Activated CD8-positive, alpha-beta T cell treated with anti-CD3 and anti-CD28 coated beads for 36 hours (primary cell): ENCODE measurements at places on chromosomes 6 and 20. TPM values are rescaled to one million over a fixed set of nuclear protein-coding genes. Genes with fewer than 3 reads are reported as not detected.

- DNase-seq = no peak
- no peaks in the 10 kb centered on the region for H3K4me1 ChIP-seq
- no peaks in the 10 kb centered on the region for H3K36me3 ChIP-seq
- H3K4me3 ChIP-seq = no peak overlapping the region
- H3K27me3 ChIP-seq = no peaks in the 10 kb centered on the region
Observed at GRCh38 chr6:152404086-152404857, 232.9 kb downstream of the SYNE1 start.

GRCh38 chr6:112286500-112287144 lies 32.3 kb upstream of the LAMA4 start:
- DNase-seq = no peak
- no peak overlapping the region for H3K4me3 ChIP-seq
- H3K27me3 ChIP-seq = peaks cover 28% of the 10 kb centered on the region
- peaks cover 25% of the 10 kb centered on the region for H3K4me1 ChIP-seq
- no peaks in the 10 kb centered on the region for H3K36me3 ChIP-seq

GRCh38 chr20:8408587-8409307 lies 276.7 kb downstream of the PLCB1 start:
- H3K4me1 ChIP-seq = no peaks in the 10 kb centered on the region
- no peaks in the 10 kb centered on the region for H3K27me3 ChIP-seq
- no peak overlapping the region for H3K27ac ChIP-seq

- no peak overlapping the region for H3K27ac ChIP-seq
- H3K27me3 ChIP-seq = peaks cover 4% of the 10 kb centered on the region
- H3K36me3 ChIP-seq = no peaks in the 10 kb centered on the region
- peaks cover 3% of the 10 kb centered on the region for H3K4me1 ChIP-seq
- DNase-seq = no peak
Observed at GRCh38 chr6:10151144-10151915, 263.5 kb downstream of the TFAP2A start.

SMLR1 gene
- not detected for total RNA-seq

- no peak overlapping the region for H3K4me3 ChIP-seq
- no peak overlapping the region for H3K27ac ChIP-seq
- no peaks in the 10 kb centered on the region for H3K36me3 ChIP-seq
- DNase-seq = peak; percentile 46
- H3K4me1 ChIP-seq = peaks cover 9% of the 10 kb centered on the region
Observed at GRCh38 chr20:25076731-25077609, 5.0 kb downstream of the VSX1 start.
